ENCODE measurements at places on chromosomes 1 and 21. TPM values are rescaled to one million over a fixed set of nuclear protein-coding genes. Genes with fewer than 3 reads are reported as not detected.

GRCh38 chr1:196259316-196259715, 348.9 kb downstream of the KCNT2 start:
- DNase-seq: no peak

- no peak for DNase-seq
Measured at GRCh38 chr1:54324251-54325140, 81.7 kb downstream of the SSBP3 start.

The TINAGL1 gene
- total RNA-seq: 317 TPM

DNA sequence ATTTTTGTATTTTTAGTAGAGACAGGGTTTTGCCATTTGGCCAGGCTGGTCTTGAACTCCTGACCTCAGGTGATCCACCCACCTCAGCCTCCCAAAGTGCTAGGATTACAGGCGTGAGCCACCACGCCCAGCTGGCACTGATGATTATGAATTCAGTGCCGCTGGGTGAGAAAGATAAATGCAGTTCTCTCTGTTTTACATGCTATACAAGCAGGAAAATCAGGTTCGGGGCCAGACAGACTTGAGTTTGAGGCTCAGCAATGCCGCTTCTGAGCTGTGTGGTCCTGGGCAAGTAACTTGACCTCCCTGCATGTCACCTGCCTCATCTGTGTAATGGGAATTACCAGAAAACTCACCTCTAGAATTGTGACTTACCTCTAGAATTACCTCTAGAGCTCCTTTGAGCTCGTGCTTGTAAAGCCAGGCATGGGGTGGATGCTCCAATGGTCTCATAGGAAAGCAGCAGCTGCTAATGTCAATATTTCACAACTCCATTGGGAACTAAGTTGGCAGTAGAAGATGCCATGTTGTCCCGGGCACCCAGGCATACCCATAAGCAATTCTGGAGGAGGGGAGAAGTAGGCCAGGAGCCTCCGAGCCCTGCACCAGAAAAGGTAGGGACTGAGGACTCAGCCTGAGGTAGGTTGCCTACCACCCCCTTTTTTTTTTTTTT, 119.8 kb upstream of the SLC25A33 start:
- no peak for DNase-seq

- DNase-seq: no peak
Measured at GRCh38 chr21:18832950-18833349, 429.4 kb upstream of the TMPRSS15 start.

GRCh38 chr1:60065199-60065598, 8.4 kb downstream of the C1orf87 start:
- DNase-seq: no peak

The RGS18 gene
- 5.4 TPM for total RNA-seq

The FNBP1L gene
- total RNA-seq: 28.6 TPM

GRCh38 chr1:99992760-99993467, 23.1 kb downstream of the SLC35A3 start:
- DNase-seq: no peak

- DNase-seq: no peak
Measured at GRCh38 chr1:210201681-210202080, 30.9 kb upstream of the SERTAD4 start.

The C1orf210 gene
- total RNA-seq: not detected

DNA sequence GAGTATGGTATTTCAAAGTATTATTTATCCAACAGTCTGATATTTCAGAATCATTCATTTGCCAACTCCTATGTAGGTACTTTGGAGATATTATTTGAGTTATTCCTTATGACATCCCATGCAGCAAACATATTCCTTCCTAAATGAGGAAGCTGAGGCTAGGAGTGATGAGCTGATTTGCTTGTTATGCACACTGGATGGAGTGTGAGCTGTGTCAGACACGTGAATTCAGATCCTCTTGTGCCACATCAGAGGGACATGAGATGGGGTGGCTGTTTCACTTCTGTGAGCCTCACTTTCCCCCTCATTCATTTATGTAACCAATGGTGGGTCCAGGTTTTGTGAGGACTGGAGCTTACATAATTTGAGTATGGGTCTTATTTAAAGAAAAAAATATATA, 215.9 kb downstream of the DISC1 start:
- DNase-seq: no peak

DNA sequence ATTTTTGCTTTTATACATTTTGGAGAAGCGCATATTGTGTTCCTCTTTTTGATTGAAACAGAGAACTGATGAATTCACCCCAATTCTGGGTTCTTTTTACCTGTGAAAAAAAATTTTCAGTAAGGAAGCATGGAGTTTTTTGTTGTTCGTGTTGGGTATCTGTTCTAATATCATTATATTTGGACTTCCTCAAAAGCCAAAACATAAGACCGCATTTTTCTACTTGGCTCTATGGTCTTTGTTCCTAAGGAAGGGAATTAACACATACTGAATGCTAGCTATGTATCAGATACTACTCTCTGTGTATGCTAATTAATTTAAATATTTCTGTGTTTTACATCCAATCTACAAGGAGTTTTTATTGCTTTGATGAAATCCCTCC, 12.9 kb downstream of the EPB41 start:
- no peak for DNase-seq

- DNase-seq: no peak
Measured at GRCh38 chr1:21524686-21525339, 15.6 kb downstream of the ALPL start.
